ENCODE measurements at places on chromosomes 4 and X.

DNA sequence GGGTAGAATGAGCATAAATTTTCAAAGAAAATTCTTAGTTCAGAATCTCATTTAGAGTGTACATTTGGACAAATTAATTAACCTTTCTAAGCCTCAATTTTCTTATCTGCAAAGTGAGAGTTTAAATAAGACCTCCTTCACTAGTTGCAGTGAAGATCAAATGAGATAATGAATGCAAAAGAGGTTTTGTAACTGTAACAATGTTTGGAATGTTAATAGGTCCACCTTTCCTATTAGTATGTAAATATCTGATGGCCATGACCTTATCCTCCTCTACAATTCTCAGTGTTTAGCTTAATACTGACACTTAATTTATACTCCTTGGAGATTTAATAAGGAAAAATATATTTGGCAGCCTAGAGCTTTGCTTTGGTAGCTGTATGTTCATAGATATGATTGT is 138.8 kb downstream of the GABRG1 start:
- DNase-seq, result no peak

- no peak for DNase-seq
Observed at GRCh38 chr4:123809864-123810263, 413.3 kb downstream of the SPRY1 start.

- no peak for DNase-seq
Observed at GRCh38 chr4:10380735-10381134, 76.5 kb downstream of the ZNF518B start.

DNA sequence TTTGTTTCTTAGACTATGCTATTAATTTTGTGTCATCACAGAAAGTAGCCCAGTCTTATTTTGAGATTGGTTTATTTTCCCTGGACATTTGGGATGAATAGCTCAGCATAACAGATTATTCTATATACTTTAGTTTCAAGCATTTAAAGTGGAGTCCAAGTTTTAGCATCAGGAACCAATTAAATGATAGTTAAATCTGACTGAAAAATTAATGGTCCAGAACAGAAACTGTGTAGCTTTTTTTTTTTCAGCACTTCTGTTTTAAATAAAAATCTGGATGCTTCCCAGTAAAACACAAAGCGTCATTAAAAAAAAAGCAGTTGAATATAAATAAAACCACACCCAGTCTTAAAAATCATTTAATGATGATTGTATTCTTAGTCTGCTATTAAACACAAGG is 59.4 kb upstream of the PITX2 start:
- DNase-seq, result no peak

GRCh38 chr4:130359542-130359941 is 1263.6 kb downstream of the C4orf33 start:
- no peak for DNase-seq

- no peak for DNase-seq
Observed at GRCh38 chr4:80446664-80447063, 111.1 kb downstream of the CFAP299 start.

GRCh38 chr4:141680060-141680459 is 43.7 kb downstream of the IL15 start:
- DNase-seq, result no peak

- DNase-seq, result no peak
Observed at GRCh38 chr4:26088433-26088928, 174.5 kb downstream of the SMIM20 start.

DNA sequence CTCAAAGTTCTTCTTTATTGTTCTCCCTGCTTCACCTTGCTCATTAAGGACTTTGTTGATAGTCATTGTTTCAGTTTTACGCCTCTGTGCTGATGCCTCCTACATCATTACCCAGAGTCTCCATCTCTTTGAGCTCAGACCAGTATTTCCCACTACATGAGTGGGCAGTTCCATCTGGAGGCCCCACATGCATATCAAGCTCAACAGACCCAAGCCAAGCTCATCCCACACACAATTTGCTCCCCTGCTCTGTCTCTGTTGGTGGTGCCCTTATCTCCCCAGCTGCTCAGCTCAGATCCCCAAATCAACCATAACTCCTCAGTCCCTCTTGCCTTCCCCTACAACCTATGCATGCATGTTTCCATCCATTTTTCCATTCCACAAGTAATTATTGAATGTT is 85.1 kb upstream of the EFNB1 start:
- no peak for DNase-seq

DNA sequence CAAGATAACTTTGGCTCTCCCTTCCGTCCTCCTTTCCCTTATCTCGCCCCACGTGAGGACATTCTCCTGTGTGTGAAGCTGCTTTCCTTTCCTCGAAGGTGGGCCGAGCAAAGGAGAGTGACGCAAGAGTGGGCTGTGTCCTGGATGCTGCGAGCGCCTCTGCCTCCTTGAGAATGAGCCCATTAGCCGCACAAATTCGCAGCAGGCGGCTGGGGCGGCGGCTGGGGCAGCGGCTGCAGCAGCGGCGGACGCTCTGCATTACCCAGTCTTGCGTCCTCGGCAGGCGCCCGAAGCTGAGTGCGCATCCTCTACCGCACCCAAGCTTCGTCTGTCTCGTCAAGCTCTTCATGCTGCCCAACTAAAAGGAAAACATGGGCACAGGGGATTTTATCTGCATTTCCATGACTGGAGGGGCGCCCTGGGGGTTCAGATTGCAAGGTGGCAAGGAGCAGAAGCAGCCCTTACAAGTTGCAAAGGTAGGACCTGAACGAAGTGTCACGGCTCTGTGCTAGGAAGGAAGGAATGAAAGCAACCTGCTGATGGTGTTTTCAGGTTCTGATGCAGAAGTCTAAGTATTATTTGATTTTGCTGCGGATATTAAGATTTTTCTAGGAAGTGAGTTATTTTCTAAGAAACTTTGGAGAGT is at the start of gene SYNPO2:
SYNPO2 (plus strand) TSS at position 189 of the 646 bp plus-strand sequence; CDS start at position 372, 183 bp downstream.
- DNase-seq, result peak; percentile 15

- no peak for DNase-seq
Observed at GRCh38 chr4:128068918-128069317, 7.8 kb downstream of the LARP1B start.

- DNase-seq, result no peak
Observed at GRCh38 chrX:152528193-152528592, 77.1 kb upstream of the GABRA3 start.

DNA sequence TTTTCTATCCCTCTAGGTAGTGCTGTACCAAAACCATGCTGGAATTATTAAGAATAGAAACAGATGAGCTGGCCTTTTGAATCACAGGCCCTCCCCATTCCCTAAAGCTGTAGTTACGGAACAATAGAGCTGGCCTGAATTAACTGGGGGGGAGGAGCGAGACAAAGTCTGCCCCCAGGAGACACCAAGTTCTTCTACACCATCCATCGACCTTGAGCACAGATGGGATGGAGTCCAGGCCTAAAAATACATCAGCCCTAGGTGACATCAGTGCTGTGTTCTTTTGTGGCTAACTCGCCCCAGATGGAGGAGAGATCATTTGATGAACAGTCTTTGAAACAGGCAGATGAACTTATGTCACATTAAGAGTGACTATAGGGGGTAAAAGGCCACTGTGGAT is 49.6 kb downstream of the LHFPL1 start:
- no peak for DNase-seq

- DNase-seq, result no peak
Observed at GRCh38 chr4:78320349-78320935, 231.1 kb upstream of the ANXA3 start.

DNA sequence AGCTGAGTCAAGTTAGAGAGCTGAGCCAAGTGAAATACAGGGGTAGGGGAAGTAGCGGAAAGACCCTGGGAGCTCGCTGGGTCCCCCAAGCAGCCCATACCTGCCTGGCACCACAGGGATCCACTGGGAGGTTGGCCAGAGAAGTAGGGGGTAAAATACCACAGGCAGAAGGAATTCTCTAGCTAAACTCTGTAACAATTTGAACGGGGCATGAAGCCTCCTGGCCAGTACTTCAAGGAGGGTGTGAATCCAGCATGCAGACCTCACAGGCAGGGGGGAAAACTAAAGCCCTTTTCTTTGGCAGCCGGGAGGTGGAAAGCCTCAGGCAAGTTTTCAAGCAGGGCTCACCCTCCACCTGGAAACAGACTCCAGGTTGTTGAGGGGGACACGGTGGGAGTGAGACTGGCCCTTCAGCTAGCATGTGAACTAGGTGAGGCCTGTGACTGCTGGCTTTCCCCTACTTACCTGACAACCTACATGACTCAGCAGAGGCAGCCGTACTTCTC is 3.7 kb upstream of the UGT2A1 start:
- no peak for DNase-seq

- no peak for DNase-seq
Observed at GRCh38 chrX:110944751-110945675, 149.4 kb upstream of the CHRDL1 start.

DNA sequence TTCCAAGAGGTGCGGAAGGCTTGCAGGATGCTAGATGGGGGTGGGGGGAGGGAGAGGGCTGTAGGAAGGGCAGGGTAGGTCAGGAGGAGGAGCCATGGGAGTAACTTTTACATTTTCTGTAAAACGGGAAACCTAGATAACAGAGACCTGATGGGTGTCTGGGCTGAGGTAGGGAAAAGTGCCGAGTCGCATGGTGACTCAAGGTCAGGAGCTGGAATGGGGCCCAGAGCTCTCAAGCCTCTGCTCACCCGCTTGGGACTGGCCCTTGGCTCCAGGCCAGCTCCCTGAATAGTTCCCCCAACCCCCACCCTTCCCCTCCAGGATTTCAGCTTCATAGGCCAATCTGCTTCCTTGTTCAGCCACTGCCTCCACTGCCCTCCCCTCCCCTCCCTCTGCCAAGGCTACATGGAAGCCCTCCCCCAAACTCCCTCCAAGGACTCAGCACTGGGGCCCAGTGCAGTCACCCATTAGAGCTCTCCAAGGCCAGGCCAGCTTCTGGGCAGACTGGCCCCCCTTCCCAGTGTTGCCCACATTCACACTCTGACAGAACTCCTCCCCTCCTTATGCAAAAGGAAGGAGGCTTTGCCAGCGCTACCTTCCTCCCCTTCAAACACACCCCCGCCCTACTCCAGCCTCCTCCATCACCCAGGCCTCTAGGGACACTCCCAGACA is 43.6 kb downstream of the TSC22D3 start:
- DNase-seq, result no peak

GRCh38 chrX:55801811-55802210 is 84.3 kb downstream of the RRAGB start:
- no peak for DNase-seq

DNA sequence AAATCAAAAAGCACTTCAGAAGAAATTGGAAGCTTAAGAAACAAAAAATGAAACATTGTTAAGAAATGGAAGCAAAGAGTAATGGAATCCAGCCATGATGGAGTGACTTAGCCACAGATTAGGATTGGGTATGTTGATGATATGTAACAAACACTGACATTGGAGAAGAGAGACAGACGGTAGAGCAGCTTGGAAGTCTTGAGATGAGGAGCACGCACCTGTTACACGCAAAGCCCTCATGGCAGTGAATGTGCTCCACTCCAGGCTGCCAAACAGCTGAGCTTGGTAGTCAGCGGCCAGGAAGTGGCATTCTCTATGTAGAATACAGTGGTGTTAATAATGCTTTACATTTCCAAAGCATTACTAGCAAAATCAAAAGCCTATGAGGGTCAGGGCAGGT is 56.9 kb upstream of the GPRIN3 start:
- DNase-seq, result no peak

DNA sequence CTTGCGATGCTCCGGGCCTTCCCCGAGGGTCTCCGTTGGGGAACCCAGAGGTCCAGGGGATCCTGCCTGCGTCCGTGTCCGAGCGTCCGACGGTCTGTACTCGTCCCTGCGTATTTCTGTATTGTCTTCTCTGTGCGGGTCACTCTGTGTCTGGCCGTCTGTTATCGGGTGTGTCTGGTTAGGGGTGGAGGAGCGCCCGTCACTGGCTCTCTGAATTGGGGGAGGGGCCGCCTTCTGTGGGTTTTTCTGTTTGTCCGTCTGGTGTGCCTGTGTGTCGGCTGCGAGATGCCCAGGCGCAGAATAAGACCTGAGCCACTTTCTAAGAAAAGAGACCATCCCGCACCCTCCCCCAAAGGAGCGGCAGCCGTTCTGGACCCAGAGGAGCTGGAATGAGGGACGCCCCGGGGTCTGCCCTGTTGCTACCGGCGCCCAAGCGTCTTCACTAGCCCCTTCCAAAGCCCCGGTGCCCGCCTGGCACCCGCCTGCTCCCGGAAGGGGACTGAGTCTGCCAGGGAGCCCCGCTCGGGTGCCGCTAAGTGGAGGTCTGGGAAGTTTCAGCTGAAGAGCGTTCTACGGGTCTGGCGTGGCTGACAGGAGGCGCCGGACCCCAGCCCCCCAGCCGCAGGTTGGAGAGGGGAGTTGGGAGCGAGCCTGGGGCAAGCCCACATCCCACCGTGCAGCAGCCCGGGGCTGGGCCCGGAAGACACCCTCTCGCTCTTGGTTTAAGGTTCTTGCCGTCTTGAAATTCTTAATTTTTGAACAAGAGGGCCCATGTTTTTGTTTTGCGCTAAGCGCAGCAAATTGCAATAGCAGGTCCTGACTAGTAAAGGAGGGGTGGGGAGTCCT is 1.0 kb upstream of the OTOP1 start:
- DNase-seq, result no peak

- no peak for DNase-seq
Observed at GRCh38 chrX:13092455-13092941, 48.1 kb upstream of the FAM9C start.

DNA sequence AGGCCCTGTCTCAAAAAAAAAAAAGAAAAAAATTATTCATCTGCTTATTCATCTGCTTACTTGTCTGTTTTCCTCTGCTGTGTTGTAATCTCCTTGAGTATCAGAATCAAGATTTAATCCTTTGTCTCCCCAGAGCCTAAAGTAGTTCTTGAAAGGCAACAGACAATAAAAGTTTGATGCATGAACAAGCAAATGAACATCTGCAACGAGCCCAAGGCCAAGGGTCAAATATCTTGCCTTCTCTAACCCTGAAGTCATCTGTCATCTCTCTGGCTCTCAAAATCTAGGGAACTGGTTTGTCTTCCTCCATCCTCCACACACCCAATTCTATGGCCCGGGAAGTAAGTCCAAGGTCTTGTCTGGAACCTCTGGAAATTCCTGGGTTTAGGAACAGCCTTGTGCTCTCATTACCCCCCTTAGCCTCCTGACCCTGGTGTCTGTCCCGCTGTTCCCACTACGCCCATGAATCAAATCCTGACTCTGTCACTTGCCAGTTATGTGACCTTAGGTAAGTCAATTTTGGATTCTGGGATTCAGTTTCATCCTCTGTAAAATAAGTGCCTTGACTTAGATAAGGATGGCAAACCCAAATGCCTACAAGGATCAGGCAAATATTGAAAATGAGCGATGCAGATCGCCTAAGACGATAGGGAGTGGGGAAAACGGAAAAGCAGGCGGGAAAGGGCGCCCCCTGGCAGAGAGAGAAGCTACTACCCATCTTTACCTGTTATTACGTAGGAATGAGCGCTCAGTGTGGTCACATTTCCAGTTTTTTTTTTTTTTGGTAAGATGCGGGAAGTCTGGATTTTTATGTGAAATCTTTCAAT is 102.7 kb upstream of the DHX15 start:
- no peak for DNase-seq

DNA sequence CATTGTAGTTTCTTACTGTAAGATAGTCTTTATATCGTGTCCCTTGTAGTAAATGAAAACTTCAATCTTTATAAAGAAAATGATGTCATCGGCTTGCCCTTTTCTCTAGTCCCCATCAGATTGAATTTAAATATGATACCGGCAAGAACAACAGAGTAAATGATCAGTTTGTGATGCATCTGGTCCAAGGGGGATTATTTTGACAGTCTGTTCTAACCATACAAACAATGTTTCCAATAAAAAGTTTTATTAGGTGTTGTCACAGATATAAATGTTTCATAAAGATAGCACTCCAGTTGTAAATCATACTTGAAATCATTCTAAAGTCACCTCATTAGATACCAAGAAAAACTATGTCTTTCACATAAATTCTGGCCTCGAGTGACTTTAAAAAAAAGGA is 72.3 kb downstream of the SLC9A6 start:
- DNase-seq, result no peak

GRCh38 chr4:185217408-185217975 is 8.1 kb downstream of the SNX25 start:
- DNase-seq, result no peak

- DNase-seq, result peak; percentile 63
Observed at GRCh38 chrX:119690921-119691716, 1.8 kb downstream of the SEPTIN6 start.

All from stimulated activated CD4-positive, alpha-beta T cell treated with anti-CD3 and anti-CD28 coated beads, Interleukin-1b, Interleukin-23, amount 100 ng/mL, for 4 hours (primary cell).